Lung (tissue), 17 donors: ENCODE measurements at places on chromosomes 6 and 20. TPM values are rescaled to one million over a fixed set of nuclear protein-coding genes. Genes with fewer than 3 reads are reported as not detected.

Gene ECT2L
- total RNA-seq: 15.3 TPM

Gene TAF4
- total RNA-seq: 20.3 TPM

Gene SEMG1
- total RNA-seq: 0.14 TPM

Gene MUC21
- 8.6 TPM for total RNA-seq

Gene KCNK15
- 0.48 TPM for total RNA-seq

Gene DACT2
- 2.4 TPM for total RNA-seq

Gene RIPPLY2
- not detected for total RNA-seq

Gene SLC22A16
- 0.65 TPM for total RNA-seq
